ENCODE measurements at places on chromosomes 12 and 14. TPM values are rescaled to one million over a fixed set of nuclear protein-coding genes. Genes with fewer than 3 reads are reported as not detected.

Gene AHSA1
- 94.3 TPM for total RNA-seq

Gene RIMBP2
- total RNA-seq: not detected

Gene KRT77
- not detected for total RNA-seq

DNA sequence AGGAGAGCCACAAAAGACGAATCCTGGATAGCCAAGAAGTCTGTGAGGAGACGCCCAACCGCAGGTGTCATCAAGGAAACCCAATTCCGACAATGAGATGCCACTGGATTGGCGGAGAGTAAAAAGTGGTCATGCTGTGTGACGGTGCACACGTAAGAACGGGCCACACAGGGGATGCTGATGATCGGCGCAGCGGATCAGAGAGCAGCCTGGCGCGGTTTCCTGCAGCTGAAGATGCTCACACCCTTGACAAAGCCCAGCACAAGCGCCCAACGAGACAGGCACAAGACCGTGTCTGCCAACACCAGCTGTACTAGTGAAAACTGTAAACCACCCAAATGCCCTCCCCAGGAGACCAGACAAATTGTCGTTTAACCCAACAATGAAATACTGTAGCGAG, 55.8 kb downstream of the CCDC85C start:
- DNase-seq: no peak

GRCh38 chr12:15220915-15221885, at the start of gene RERG:
RERG (minus strand) TSS chr12:15221417; CDS start chr12:15217489, 3,928 bp downstream.
- peak; percentile 84 for DNase-seq

GRCh38 chr12:20567413-20567812, 127.7 kb upstream of the SLCO1C1 start:
- DNase-seq: no peak

GRCh38 chr12:77837876-77838291, 7.2 kb downstream of the NAV3 start:
- DNase-seq: no peak

DNA sequence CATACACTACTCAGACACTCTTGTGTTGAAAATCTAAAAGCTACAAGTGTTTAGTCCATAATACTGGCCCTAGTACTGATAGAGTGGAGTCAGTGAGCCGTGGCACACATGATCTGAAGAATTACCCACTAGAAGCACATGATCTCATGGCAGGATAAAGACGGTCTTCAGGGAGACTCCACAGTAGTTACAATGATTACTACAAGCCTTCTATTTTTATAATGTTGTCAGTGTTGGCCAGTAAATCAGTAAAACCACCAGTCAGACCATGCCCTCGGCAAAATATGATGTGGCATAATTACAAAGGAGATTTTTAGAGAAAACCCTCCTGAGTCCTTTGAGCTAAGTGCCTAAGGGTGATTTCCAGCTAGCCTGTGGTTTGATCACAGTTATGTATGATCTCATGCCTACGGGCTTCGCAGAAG, 114.9 kb downstream of the PDZRN4 start:
- DNase-seq: no peak

Measured in natural killer cell (primary cell).